ENCODE measurements at places on chromosomes 7 and 10. TPM values are rescaled to one million over a fixed set of nuclear protein-coding genes. Genes with fewer than 3 reads are reported as not detected.

The HNRNPF gene
- 233 TPM for polyA plus RNA-seq

The GSTO2 gene
- polyA plus RNA-seq: 27.9 TPM

The EIF3A gene
- polyA plus RNA-seq: 198 TPM

The GDF2 gene
- polyA plus RNA-seq: not detected

The NAMPT gene
- 44.9 TPM for polyA plus RNA-seq

DNA sequence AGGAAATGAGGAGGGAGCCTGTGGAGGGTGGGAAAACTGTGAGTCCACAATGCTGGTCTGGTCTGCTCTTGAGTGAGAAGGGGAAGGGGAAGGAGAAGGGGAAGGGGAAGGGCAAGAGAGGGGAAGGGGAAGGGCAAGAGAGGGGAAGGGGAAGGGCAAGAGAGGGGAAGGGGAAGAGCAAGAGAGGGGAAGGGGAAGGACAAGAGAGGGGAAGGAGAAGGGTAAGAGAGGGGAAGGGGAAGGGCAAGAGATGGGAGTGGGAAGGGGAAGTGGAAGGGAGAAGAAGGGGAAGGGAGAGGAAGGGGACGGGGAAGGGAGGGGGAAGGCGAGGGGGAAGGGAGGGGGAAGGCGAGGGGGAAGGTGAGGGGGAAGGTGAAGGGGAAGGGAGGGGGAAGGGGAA, 213.2 kb downstream of the GRM8 start:
- no peak for DNase-seq

- no peak for DNase-seq
These were observed 1191.9 kb downstream of the CNTNAP2 start for GRCh38 chr7:147308539-147308938.

DNA sequence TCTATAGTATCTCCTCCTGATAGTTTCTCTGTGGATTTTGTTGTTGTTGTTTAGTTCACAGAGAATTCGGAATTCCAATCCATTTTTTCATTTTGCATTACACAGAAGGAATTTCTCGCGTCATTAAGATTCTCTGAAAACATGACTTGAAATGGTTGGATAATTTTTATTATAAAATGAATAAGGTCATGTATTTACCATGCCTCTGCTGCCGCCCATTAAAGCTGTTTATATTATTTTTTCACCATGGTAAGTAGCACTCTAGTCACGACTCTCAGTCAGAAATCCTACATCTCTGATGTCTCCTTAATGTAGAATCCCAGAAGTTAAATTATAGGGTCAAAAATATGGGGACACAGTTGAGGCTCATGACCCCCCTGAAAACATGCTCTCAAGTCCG, 19.1 kb downstream of the SFMBT2 start:
- DNase-seq: no peak

- no peak for DNase-seq
These were observed 121.2 kb downstream of the MTERF1 start for GRCh38 chr7:91759205-91759863.

DNA sequence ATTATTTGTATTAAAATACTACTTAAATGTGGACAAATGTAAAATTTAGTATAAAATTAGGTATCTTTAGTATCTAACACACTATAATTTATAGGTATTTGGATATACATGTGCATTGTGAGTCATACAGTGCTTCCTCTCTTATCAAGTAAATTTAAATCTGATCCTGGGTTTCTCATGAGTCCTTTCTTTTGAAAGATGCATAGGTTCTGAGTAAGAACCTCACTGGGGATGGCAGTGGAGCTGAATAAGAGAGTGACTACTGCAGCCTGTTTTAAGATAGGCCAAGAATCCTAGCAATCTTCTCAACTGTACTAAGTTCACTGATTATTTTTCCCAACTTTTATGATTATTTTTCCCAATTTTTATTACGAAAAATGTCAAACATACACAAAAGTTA, 16.2 kb downstream of the CEP55 start:
- DNase-seq: no peak

DNA sequence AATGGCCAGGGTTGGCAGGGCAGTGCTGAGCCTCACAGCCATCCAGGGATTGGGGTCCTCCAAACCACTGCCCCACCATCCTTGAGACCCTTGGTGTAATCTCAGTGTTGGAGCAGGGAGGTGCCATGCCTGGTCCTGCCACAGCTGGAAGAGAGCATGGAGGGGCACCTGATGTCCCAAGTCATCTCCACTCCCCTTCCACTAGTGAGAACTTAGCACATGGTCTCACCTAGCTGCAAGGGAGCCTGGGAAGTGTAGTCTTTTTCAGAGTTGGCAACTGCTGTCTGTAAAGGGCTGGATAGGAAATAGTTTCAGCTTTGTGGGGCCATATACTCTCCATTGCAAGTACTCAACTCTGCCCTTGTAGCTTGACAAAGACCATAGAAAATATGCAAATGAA, 238.7 kb downstream of the RPS24 start:
- DNase-seq: no peak

- DNase-seq: no peak
These were observed 64.8 kb downstream of the ABLIM1 start for GRCh38 chr10:114593240-114593792.

DNA sequence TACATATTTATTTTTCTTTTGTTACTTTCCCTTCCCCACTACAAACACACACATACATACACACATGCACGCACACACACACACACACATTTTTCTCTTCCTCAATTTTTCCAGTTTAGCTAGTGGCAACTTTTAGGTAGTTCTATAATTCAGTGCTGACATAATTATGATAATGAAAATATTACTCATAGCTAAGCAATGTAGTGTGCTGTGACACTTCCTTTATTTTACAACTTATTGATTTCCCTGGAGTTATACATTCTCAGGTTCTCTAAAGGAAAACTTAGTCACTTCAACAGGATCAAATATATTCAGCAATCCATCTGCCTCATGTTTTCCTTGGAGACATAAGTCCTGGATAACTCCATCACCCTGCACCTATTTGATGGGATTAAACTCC, 151.6 kb downstream of the CACNA2D1 start:
- DNase-seq: no peak

DNA sequence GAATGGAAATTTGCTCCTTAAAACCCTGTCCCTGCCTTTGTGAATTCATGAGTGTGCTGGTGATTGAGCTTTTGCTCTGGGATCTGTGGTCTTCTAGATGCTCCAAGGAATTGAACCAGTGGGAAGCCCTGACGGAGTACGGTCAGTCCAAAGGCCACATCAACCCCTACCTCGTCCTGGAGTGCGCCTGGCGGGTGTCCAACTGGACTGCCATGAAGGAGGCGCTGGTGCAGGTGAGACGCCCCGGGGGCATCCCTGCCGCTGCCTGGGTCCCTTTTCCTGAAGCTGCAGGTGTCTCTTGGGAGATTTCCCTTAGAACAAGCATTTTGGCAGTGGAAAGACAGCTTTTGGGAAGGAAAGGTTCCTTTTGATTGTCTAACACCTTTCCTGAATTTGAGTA, 100.3 kb downstream of the TRRAP start:
- DNase-seq: no peak

GRCh38 chr7:131654668-131655326, 98.4 kb upstream of the PODXL start:
- peak; percentile 52 for DNase-seq

DNA sequence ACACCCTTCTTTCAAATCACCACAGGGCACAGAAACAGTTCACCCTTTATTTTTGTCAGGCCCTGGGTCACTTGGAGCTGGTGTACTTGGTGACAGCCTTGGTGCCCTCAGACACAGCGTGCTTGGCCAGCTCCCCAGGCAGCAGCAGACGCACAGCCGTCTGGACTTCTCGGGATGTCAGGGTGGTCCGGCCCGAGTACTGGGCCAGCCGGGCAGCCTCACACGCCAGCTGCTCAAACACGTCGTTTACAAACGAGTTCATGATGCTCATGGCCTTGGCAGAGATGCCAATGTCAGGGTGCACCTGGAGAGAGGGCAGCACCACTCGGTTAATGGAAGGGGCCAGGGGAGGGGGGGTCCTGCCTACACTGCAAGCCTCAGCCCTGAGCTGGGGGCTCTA, 2.5 kb downstream of the H2BK1 start:
- DNase-seq: no peak

GRCh38 chr10:131181456-131181855, 130.1 kb downstream of the TCERG1L start:
- no peak for DNase-seq

- no peak for DNase-seq
These were observed 122.0 kb upstream of the PPP2R2D start for GRCh38 chr10:131778842-131779241.

DNA sequence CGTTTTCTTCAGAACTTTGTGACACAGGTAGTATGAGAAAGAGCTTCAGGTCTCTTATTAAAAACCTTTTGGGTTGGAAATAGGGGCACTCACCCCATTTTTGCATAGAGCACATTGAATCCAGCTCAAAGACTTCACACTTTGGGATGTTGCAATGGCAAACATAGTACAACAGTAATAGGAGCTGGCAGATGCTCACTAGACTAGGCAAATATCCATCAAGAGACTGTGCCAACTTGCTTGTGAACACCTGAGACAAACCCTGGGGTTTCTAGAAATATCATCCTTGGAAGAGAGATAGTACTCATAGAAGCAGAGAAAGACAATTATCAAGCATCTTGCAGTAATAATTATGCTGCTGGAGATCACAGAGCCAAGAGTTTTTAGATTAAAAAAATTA, 280.0 kb downstream of the CACNA2D1 start:
- no peak for DNase-seq

DNA sequence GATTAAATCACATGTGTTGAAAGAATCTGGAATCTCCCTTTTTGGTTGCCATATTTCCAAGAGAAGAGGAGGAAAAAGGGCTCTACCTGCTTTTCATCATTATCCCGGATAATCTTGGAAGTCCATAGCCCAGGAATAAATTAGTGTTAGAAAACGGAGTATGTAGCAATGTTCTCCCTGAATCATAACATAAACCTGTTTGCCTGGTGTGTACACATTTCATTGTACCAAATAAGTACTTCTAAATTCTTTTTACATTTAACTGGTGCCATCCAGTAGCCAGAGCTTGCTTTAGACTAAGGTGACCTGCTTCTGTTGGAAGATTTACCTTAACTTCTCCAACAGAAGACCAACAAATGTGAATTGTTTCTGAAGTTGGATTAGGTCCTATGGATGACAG, 182.3 kb upstream of the C7orf33 start:
- DNase-seq: no peak

- DNase-seq: no peak
These were observed at the start of gene TAC1 for GRCh38 chr7:97731736-97732564. TAC1 (plus strand) TSS chr7:97732086; CDS start chr7:97732613, 527 bp downstream.

- DNase-seq: no peak
These were observed at the start of gene ASIC3 for GRCh38 chr7:151047976-151048815. ASIC3 (plus strand) TSS chr7:151048531; CDS start chr7:151048886, 355 bp downstream.

DNA sequence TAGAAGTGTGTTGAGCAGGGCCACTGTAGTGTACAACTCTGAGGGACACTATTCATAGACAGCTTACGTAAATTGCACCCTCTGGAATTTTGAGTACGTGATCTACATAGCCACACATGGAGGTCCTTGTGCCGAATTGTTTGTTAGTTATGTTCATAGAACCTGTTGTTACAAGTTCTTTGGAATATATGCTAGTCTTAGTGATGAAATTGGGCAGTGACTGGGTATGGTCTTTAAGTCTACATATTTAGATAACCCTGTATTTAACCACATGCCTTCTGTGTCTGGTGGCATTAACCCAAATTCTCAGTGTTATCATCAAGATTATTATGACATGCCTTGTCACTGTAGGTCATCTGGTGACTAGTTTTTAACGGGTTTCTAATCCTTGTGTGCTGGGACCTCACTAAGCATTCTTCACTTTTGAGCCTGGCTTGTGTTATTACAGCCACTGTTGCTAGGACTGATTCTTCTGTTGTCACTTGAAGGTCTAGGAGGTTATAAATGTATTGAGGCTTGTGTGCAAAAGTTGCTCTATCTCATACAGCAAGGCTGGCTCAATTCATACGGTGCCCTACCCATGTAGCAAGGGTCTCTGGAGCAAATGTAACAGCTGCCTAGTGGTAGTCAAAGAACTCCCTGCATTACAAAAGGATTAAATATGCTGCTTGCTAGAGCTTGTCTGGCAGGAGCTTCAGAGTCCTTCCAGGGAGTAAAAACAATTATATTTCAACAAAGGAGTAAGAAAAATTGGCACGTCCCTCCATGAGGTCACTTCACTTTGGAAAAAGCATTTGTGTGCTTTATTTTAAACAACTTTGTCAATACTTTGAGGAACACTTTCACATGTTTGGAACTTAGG, 65.4 kb downstream of the CDK14 start:
- no peak for DNase-seq

DNA sequence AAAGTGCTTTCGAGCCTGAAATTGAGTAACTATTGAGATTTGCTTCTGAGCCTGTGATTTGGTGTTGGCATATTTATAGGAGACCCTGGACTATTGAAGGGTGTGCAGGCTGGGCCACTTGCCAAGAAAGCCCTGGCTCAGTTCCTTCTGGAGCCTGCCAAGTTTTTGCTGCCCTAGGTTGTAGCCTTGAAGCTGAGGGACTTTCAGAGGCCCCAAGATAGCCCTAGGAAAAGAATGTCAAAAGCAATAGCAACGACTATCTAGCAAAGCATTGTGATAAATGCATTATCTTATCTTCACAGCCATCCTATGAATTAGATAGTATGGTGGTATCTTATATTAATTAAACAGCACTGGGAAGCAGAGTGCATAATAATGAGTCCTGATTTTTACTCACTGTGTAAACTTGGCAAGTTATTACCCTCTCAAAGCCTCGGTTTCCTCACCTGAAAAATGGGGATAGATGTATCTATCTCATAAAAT, 473.7 kb upstream of the PODXL start:
- peak; percentile 8 for DNase-seq

- no peak for DNase-seq
These were observed 50.2 kb downstream of the TFAM start for GRCh38 chr10:58435297-58435985.

GRCh38 chr7:148318102-148318811, 272.3 kb upstream of the C7orf33 start:
- DNase-seq: no peak

- DNase-seq: no peak
These were observed 42.6 kb downstream of the FAM20C start for GRCh38 chr7:234708-235553.

GRCh38 chr10:68095153-68095552, 14.1 kb upstream of the MYPN start:
- DNase-seq: no peak

DNA sequence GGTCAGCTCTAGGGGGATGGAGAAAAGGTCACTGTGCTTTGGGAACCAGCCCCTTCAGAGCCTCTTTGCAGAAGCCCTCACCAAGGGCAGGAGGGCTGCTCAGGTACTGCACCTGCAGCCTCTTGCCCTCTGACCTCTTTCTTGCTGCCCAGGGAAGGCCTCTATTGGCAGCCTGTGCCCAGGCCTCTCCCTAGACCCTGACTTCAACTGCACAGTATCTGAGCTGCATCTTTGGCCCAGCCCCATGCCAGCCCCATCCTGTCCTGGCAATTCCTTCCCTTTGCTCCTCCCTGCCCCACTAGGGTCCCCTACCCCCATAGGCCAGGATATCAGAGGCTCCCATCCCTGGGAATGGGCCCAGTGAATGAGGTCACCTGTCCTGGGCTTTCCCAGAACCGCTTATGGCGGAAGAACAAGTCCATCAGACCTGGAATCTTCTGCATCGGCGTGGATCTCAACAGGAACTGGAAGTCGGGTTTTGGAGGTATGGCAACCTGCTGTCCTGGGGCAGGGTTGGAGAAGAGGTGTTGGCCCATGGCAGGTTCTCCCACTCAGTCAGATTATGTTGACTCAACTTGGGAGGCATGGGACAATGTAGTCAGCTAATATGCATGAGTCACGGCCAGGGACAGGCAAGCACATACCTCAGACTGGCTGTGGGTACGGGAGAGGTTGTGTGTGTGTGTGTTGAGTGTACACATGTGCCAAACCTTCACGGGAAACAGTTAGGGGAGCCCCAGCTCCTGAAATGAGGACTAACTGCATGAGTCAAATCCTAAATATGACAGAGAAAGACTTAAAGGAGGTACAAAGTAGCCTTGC, 17.1 kb upstream of the CPA1 start:
- DNase-seq: no peak

- DNase-seq: no peak
These were observed 78.7 kb downstream of the ADARB2 start for GRCh38 chr10:1658658-1659057.
